ENCODE measurements at places on chromosomes 2 and 18. TPM values are rescaled to one million over a fixed set of nuclear protein-coding genes. Genes with fewer than 3 reads are reported as not detected.

DNA sequence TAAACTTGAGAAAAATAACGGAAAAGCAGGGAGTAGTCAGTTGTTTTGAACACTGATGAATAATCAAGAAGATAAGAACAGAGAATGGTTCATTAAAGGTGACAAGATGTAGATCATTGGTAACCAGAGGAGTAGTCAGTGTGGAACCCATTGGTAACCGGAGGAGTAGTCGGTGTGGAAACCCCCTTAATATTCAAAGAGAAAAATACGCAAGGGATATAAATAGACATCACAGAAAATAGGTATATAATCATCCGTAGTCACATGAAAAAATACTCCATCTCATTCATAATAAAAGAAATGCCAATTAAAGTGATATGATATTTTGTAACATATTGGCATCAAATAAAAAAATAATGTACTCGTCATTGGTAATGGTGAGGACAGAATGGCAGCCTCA, 70.6 kb upstream of the EPAS1 start:
- peak; percentile 26 for DNase-seq

Gene DHRS9
- polyA plus RNA-seq, result not detected

DNA sequence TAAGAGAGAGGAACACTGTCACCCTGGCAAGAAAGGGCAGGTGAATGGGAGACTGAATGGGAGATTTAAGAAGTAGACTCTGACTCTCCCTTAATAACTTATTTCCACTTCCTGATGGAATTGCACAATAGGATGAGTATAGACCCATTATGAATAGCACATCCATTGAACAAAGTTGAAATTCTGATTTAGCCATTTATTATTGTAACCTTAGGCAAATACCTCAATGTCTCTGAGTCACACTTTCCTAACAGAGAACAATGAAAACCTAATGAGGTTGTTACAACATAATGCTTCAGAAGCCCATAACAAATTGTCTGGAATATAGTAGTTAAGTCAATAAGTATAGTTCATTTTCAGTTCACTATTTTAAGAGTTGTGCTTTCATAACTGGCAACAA, 78.9 kb downstream of the NRXN1 start:
- DNase-seq, result no peak

Gene TGFA
- polyA plus RNA-seq, result 0.07 TPM

Gene HDLBP
- 42.6 TPM for polyA plus RNA-seq

DNA sequence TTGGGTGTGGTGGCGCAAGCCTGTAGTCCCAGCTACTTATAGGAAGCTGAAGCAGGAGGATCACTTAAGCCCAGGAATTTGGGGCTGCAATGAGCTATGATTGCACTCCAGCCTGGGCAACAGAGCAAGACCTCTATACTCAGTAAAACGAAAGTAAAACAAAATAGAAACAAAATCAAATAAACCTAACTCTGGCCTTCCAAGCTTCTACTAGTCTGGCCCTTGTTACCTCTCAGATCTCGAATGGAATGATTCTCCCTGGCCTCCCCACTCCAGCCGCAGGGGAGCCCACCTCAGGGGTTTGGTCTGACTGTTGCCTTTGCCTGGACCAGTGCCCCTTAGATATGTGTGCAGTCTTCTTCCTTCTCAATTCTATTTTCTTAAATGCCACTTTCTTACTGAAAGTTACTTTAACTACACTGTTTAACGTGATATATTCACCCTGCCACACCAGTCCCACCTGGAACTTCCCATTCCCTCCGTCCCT, 160.0 kb upstream of the GCFC2 start:
- no peak for DNase-seq

- no peak for DNase-seq
Measured at GRCh38 chr2:133892352-133892913, 324.2 kb upstream of the NCKAP5 start.

DNA sequence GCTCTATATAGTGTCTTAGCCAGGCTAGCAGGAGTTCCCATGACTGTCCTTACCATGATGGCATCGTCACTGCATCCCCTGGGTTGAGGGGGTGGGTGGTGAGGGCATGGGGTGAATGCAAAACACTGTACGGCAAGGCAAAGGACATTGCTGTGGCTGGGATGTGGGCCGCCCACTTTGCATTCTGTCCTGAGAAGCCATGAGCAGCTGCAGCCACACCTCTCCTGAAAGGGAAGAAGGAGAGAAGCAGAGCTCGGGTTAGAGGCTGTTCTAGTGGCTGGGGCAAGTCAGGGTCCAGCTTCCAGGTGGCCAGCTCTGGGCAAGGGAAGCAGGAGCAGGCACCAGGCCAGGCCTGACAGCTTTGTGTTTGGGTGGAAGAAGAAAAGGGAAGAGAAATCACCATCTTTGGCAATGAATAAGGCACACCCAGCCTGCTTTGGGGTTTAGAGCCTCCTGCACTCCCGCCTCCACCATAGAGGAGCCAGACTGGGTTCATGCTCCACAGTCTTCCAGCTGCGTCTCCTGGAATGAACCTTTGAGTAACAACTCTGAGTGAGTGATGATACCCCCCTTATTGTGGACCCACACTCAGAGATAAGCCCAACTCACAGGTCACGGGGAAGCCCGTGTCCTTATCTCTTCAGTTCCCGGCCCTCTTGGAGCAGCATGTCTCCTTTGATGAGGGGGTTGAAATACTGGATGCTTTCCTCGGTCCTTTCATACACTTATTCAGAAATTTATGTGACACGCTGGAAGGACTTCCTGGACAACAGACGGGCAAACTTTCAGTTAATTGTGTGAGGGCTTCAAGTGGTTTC, 63.4 kb downstream of the INPP4A start:
- DNase-seq, result no peak

Gene SNRPD1
- 109 TPM for polyA plus RNA-seq

Gene RMC1
- polyA plus RNA-seq, result 51.8 TPM

- no peak for DNase-seq
Measured at GRCh38 chr2:239730897-239731296, 294.2 kb downstream of the NDUFA10 start.

DNA sequence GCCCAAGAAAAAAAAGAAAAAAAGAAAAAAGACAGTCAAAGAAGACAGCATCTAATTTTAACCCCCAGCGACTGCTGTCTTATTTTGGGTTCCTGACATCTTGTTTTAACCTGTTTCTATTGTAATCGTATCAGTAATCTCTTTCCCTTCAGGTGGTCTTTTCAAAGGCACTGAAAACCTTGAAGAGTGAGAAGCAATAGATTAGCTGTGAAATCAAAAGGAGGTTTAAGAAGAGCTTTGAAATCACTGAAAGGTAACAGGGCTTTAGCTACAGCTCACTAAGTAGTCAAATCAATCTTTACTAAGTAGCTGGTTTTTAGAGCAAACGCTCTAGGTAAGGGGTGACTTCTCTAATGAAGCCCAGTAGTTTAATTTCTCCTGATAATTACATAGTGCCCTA, 5.4 kb upstream of the TANC1 start:
- no peak for DNase-seq

Gene DYNAP
- polyA plus RNA-seq, result not detected

GRCh38 chr2:96526101-96526591, 10.4 kb upstream of the ARID5A start:
- no peak for DNase-seq

Gene DYSF
- polyA plus RNA-seq, result not detected

- no peak for DNase-seq
Measured at GRCh38 chr2:236133410-236134012, 34.7 kb downstream of the GBX2 start.

- DNase-seq, result no peak
Measured at GRCh38 chr2:50707196-50707595, 324.7 kb downstream of the NRXN1 start.

Gene HAT1
- 73.2 TPM for polyA plus RNA-seq

Gene LAMA1
- polyA plus RNA-seq, result not detected

Gene ARHGAP15
- polyA plus RNA-seq, result 242 TPM

Gene GPR148
- not detected for polyA plus RNA-seq

Gene CIB4
- polyA plus RNA-seq, result not detected

DNA sequence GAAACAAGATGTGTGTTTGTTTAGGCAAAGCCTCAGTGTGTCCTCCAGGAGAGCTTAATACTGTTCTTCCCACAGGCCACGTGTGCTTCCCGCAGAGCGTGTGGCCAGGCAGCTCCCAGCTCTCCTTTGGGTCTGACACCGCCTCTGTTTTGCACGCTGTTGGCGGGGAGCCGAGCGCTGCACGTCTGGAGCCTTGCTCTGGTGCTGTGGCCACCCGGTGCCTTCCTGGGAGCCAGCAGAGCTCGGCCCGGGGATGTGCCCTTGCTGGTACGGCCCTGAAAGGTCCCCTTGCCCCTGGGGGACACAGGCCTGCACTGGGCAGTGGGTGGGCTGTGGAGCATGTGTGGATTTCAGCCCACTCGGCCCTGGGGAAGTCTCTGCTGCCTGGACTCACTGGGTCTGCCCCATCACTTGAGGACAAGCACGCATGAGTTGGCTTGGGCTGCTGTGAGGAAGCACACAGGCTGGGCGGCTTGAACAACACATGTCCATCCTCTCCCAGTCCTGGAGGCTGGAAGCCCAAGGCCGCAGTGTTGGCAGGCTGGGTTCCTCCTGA, 160.7 kb upstream of the HDAC4 start:
- DNase-seq, result no peak

Gene TRIM43
- polyA plus RNA-seq, result not detected

GRCh38 chr2:234633581-234634230, 136.8 kb upstream of the ARL4C start:
- no peak for DNase-seq
